CD4-positive, alpha-beta T cell (primary cell): ENCODE measurements at places on chromosomes 2 and 18. TPM values are rescaled to one million over a fixed set of nuclear protein-coding genes. Genes with fewer than 3 reads are reported as not detected.

- DNase-seq = no peak
Observed at GRCh38 chr2:96882906-96883305, 13.0 kb upstream of the SEMA4C start.

Gene SERPINB4
- total RNA-seq = not detected

Gene EVA1A
- not detected for total RNA-seq

GRCh38 chr2:231627384-231628120, 34.9 kb downstream of the TEX44 start:
- no peak for DNase-seq

DNA sequence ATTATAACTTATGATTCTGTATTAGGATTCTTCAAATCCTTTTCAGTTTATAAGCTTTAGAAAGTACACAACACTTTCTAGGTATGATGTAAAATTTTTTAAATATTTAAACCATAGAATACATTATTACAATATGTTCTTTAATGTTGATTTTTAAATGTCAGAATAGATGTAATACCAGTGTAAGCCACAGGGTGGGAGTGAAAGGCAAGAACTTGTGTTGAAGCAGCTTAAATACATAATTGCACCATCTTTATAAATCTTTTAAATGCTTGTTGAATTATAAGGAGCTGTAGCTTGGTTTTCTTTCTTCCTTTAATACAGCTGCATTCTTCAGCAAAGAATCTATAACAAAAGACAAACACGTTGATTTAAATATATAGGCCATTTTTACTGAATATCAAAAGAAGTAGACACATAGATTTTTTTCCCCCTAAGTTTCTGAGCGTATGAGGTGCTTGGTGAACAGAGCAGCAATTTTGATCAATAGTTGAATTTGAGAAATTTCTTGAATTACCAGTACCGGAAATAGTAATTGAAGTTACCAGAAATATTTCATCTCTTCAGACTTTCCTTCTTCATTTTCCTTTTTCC, 63.0 kb downstream of the TANK start:
- DNase-seq = no peak

Gene BMP10
- total RNA-seq = not detected

Gene DNAH7
- total RNA-seq = not detected

GRCh38 chr18:10748641-10749040, 222.8 kb downstream of the NAPG start:
- no peak for DNase-seq

- DNase-seq = no peak
Observed at GRCh38 chr2:215404348-215405012, 31.4 kb downstream of the FN1 start.

- no peak for DNase-seq
Observed at GRCh38 chr2:150127346-150127990, 360.0 kb downstream of the RND3 start.

- DNase-seq = no peak
Observed at GRCh38 chr18:65988386-65988785, 237.6 kb downstream of the CDH7 start.

Gene PJVK
- 3.8 TPM for total RNA-seq

DNA sequence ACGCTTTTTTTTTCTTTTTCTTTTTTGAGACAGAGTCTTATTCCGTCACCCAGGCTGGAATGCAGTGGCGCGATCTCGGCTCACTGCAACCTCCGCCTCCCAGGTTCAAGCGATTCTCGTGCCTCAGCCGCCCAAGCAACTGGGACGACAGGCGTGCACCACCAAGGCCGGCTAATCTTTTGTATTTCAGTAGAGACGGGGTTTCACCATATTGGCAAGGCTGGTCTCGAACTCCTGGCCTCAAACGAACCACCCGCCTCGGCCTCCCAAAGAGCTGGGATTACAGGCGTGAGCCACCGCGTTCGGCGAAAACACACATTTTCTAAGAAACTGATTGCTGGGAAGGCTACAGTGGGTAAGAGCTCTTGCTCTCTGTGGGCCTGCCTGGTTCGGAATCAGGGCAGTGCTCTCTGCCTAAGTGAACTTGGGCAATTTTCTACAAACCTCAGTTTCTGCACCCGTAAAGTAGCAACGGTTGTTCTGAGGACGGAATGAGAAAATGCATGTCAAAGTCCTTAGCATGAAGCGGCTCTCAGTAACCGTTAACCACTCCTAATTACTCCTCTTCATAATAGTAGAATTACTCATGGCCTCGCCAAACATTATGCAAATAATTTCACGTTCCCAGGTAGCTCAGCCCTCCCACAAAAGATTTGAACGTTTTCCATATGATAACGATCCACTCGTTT, 1.0 kb upstream of the PMAIP1 start:
- no peak for DNase-seq

Gene ITM2C
- 19.8 TPM for total RNA-seq

- DNase-seq = no peak
Observed at GRCh38 chr18:3140986-3141639, 78.7 kb downstream of the MYOM1 start.

Gene MDH1B
- 0.31 TPM for total RNA-seq

Gene CFAP53
- total RNA-seq = 0.47 TPM

DNA sequence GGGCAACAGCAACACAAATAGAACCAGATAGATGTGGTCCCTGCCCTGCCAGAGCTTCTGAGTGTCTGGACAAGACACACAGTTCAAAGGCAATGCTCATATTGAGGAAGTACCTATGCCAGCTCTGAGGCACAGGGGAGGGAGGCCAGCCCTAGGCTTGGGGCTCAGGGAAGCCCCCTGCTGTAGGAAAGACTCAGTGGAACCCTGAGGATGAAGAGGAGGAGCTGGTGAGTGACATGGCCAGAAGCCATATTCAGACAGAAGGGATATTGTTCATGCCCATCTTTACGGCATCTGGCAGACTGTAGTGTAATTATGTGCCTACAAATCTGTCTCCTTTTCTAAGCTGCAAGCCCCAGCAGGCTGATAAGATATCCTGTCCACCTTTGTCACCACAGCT, 8.8 kb downstream of the SIGLEC15 start:
- no peak for DNase-seq

DNA sequence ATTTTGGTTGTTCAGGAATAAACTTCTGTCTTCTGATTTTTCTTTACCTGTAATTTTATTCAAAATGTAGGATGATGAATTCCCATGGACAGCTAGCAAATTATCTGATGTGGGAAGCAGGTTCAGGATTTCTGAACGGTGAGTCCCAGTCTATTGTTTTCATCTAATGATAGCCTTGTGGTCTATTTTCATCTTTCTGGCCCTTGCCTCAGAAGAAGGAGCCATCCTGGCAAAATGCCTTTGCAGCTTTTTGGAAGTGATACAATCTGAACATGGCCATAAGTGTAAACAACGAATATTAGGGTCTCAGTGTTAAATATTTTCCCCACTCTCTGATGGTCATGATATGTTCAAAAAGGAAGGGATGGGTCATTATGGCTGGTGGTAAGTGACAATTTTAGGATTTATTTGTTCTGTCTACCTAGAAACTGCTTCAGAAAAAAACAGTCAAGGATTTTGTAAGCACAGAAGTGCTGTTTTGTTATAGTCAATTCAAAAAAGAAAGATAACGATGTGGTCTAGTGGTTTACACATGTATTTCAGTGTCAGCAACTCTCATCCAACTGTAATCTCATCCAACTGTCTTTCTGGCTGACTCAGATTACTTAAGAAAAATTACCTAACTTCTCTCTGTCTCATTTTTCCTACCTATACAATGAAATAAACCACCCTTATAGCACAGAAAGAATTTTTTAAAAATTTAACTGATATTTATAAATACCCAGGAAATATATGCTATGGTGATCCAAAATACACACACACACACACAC, 272.6 kb upstream of the ERBB4 start:
- no peak for DNase-seq

GRCh38 chr18:10013621-10014543, 100.1 kb downstream of the VAPA start:
- DNase-seq = no peak

Gene DPP10
- not detected for total RNA-seq

DNA sequence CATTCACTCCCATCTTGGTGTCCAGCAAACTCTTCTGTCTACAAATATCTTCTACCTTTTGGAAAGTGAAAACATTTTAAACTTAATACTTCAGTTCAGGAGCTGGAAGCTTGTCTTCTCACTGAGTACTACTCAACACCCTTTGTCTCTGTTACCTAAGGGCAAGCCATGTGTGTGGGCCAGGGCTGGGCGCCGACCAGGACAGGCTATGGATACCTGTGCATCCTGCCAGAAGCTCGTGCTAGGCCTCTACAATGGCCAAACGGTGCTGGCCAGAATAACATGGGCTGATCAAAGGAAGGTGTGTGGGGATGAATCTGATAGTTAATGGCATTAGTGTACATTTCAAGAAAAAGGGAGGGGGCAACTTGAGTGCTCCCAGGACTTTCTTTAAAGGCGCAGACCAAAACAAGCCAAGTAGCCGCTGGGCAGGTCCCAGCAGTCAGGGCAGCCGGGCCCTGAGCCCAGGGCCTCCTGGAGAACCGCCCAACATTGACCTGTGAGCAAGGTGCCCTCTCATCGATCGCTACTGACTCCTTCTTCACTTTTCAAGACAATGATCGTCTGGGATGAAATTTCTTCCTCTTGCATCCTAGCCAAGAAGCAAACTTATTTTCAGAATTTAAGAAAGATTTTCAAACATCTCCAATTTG, 29.0 kb upstream of the ID2 start:
- no peak for DNase-seq

DNA sequence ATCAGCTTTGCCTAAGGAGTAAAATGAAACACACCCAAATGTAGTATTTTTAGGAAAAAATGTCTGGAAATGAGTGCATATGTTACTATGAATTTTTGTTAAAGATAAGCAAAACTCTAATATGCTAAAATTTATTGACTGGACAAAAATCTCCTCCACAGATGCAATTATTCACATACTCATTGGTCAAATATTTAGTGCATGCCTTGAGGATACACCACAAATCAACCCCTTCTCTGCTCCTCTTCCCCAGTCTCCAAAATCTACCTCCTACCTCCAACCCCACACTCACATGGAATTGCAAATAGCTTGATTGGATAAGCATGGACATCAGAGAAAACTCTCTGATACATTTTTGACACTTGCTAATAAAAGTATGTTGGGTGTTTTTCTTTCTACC, 95.6 kb upstream of the CDC42EP3 start:
- no peak for DNase-seq

DNA sequence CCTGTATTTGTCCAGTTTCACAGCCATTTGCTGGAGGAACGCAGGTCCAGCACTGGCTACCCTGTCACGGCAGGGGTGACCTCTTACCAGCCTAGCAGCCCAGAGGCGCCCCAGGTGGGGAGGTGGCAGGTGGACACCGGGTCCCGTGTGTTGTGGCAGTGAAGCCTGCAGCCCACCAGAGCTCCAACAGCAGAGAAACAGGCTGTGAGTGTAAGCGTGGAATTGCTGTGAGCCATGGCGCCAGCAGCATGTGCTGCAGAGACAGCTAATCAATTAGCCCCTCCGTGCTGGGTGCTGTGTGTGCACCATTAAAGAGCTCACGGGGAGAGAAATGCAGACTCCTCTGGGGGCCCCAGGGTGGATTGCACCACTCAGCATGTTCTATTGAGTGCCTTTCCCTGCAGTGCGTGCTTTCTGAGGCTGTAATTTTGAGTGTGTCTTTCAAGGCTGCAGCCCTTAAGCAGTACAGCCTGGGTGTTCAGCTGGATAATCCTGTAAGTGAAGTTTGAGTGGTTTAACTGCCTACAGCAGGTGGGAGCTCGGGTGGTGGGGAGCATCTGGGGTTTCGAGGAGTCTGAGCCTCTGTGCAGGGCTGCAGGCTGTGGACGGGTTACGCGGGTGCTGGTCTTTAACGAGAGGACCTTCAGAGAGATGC, 15.9 kb downstream of the RTP5 start:
- no peak for DNase-seq

DNA sequence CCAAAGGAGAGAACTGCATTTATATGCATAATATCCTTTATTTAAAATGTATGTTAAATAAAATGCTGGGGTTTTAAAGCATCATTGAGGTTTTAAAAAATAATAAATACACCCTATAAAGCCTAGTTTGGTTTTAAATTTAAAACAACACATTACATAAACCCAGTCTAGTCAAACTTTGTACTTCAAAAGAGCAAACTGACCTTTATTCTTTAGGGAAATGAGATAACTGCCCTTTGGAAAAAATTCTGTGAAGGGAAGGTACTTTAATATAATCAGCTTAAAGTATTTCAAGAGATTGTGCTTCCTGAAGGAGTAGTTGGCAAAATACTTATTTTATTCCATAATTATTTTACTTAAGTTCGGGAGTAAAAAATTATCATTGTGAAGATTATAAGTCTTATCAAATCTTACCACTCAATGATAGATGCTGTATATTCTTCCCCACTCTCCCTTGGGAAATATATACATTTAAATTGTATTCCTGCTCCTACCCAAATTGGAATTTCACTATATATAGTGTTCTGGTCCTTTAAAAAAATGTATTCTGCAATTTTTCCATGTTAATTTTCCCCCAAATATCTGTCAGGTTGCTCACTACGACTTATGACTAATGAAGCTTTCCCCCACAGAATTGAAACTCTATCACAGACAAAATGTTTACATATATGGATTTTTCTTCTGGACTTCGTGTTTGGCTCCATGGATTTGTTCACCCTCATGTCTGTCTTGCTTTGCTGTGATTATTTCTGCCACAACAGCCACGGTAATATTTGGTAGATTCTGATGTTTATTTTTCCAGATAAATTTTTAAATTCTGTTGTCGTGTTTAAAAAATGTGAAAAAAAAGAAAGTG, 42.1 kb downstream of the ZC3H6 start:
- no peak for DNase-seq

Gene KIF3C
- total RNA-seq = 1.8 TPM

GRCh38 chr2:240291337-240292034, 144.0 kb upstream of the GPC1 start:
- DNase-seq = no peak

Gene MAPRE3
- total RNA-seq = 4.5 TPM

Gene HOXD12
- not detected for total RNA-seq

Gene SCN9A
- 0.14 TPM for total RNA-seq

DNA sequence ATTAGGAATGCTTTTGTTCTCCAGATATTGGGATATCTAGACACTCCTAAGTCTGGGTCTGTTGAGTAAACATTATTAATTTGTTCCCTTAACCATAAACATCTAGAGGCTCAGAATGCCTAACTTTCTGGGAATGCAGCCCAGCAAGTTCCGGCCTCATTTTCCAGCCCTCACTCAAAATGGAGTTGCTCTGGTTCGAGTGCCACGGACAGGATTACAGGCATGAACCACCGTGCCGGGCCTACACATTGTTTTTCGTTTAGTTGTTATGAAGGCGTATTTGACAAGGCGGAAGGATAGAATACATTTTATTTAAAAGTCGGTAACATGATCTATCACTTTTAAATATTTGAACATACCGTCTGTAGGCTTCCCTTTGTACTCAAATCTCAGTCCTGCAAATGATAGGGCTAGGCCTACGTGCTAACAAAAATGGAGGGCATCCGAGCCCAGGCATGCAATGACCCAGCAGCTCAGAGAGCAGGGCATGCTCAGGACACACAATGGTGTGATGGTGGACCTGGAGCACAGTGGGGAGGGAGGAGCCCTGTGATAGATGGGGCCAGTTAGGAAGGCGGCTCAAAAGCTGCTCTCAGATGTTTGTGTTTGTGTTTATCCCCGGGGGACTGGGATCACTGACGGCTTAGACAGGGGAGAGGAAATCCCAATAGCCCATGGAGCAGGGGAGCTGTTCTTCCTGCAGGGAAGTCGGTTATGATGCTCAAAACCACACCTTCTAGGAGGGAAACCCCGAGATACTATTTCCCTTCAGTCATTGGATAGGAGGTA, 2.9 kb upstream of the SCYGR1 start:
- no peak for DNase-seq
